ENCODE measurements at places on chromosomes 7 and 10.
A peak's percentile ranks its signal among the peaks of the same experiment; 100 is the strongest.

- DNase-seq, result peak; percentile 19
These were observed 17.8 kb upstream of the PTF1A start for GRCh38 chr10:23174074-23174976.

DNA sequence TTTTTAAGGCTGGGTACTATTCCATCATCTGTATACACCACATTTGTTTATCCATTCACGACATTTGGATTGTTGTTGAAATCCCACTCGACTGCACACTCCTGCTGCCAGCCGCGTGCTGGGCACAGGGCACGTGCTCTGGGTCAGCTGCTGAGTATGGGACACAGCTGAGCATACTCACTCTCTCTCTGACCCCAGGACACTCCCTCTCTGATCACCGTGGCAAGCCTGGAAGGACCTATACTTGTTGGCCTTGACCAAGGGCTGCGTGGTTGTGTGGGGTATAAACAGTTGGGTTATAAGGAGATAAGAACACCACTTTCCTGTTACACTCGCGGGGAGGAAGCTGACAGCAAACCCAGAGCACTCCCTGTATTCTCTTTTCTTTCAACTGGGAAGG, 153.0 kb upstream of the RHEB start:
- no peak for DNase-seq

GRCh38 chr7:51006483-51007235, 224.0 kb upstream of the GRB10 start:
- DNase-seq, result no peak

- no peak for DNase-seq
These were observed 42.8 kb downstream of the ARHGAP21 start for GRCh38 chr10:24680647-24681524.

DNA sequence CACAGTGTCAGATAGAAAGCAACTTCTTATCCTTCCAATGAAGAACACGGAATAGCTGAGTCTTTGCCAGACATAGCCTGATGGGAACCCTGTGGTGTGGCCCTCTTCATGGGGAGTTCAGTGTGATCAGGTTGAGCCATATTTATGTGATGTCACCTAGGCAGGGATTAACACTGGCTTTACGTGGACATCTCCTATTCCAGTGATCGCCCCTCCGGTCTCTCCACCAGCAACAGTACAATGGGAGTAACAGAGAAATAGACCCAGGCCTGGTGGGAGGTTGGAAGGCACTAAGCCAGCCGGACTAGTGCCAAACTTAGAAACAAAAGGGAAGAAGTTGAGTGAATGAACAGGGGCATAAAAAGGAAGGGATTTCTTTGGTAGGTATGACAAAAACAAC, 358.1 kb downstream of the PRPF18 start:
- DNase-seq, result no peak

DNA sequence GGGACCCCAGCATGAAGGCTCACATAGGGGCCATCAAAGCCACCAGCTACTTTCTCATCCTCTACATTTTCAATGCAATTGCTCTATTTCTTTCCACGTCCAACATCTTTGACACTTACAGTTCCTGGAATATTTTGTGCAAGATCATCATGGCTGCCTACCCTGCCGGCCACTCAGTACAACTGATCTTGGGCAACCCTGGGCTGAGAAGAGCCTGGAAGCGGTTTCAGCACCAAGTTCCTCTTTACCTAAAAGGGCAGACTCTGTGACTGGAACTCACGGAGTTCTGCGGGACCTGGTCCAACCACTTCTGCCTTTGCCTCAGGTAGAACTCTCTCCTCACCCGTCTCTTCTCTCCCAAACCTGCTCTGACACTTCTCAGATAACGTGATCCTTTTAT, 945 bp downstream of the TAS2R40 start:
- no peak for DNase-seq

GRCh38 chr7:70775570-70776156, 356.3 kb upstream of the GALNT17 start:
- no peak for DNase-seq

DNA sequence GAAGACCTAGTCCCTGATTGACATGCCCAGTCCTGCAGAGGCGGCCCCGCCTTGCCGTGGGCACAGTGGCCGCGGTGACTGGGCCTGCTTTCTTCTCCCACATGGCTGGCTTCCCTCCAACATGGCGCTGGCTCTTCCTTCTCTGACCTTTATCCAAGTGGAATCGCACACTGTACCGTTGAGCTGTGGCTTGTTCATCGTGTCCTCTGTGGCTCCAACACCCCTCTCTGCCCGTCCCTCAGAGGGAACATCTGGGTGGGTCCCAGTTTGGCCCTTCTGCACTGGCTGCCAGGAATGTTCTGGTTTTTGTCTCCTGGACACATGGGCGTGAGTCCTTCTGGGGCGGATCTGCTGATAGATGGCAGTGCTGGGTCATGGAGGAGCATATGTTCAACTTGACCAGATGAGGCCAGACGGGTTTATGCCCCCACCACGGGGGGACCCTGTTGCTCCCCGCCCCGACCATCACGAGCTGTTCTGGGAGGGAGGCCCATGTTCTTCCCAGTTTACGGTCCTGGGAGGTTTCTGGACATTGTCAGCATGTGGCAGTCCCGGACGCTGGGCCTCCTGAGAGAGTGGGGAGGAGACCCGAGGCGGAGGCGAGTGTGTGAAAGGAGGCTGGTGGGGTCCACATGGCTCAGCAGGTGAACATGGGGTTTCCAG, 63.5 kb downstream of the LHPP start:
- peak; percentile 50 for DNase-seq

DNA sequence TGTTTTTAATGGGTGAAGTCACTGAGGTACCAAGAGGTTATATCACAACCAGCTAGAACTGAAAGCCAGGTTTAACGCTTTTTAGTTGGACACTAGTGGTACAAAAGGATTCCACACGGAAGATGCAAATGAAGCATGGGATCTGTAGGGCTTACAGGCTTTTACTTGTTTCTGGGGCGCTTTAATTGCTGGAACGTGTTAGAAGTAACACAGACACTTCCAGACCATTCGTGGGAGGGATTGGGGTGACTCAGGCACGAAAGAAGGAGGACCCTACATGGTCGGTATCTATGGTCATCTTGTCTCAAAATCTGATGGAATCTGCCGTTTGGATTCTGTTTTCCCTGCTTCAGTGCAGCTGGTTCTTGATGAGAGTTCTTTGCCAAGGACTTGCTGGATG, 1.0 kb downstream of the YKT6 start:
- no peak for DNase-seq

- DNase-seq, result no peak
These were observed 45.3 kb downstream of the NRG3 start for GRCh38 chr10:81920213-81920829.

GRCh38 chr7:46207931-46208634, 287.0 kb upstream of the IGFBP3 start:
- DNase-seq, result no peak

DNA sequence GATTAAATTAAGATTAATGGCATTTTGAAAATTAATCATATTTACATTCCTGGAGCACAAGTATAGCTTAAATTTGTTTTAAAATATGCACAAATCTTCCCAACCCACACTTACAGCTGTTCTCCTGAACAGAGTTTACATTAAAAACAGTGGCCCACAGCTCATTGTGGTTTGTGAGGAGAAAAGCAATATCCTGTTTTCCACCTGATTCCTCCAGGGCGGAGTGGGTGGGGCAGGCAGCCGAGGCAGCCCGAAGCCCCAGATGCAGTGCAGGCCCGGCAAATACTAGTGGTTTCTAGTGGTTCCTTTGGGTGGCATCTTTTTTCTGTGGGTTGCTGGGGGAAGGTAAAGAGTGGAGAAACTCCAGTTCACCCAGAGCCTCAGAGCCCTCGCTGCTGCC, 280.8 kb downstream of the ARHGAP12 start:
- no peak for DNase-seq

GRCh38 chr7:107130487-107131220, 38.1 kb upstream of the HBP1 start:
- DNase-seq, result no peak

- DNase-seq, result no peak
These were observed 386.9 kb upstream of the LRRTM3 start for GRCh38 chr10:66538908-66539307.

Data from anterior cingulate cortex (tissue), 58 donors.